PC-9 (cell line): ENCODE measurements at places on chromosomes 2 and 18.

- no peak for DNase-seq
Observed at GRCh38 chr2:195763866-195764265, 106.8 kb downstream of the SLC39A10 start.

GRCh38 chr18:23819001-23819400, 129.7 kb downstream of the LAMA3 start:
- DNase-seq: no peak

DNA sequence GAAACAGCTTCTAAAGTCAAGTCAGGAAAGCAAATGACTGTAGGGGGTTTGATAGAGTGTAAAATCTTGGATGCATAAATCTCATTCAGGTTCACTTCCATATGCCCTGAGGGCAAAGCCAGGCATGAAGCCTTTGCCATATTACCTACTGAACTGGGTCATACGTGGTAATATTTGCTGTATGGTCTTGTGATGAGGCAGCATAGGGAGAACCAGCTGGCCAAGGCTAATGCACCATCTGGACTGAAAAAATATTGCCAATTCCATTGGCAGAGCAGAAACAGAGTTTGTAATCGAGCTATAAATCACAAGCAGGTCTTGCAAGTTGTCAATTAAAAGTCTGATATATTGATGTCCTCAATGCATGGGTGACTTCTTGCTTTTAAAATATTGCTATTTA, 243.8 kb downstream of the ERBB4 start:
- no peak for DNase-seq

GRCh38 chr18:489244-490023, 11.1 kb downstream of the COLEC12 start:
- no peak for DNase-seq

DNA sequence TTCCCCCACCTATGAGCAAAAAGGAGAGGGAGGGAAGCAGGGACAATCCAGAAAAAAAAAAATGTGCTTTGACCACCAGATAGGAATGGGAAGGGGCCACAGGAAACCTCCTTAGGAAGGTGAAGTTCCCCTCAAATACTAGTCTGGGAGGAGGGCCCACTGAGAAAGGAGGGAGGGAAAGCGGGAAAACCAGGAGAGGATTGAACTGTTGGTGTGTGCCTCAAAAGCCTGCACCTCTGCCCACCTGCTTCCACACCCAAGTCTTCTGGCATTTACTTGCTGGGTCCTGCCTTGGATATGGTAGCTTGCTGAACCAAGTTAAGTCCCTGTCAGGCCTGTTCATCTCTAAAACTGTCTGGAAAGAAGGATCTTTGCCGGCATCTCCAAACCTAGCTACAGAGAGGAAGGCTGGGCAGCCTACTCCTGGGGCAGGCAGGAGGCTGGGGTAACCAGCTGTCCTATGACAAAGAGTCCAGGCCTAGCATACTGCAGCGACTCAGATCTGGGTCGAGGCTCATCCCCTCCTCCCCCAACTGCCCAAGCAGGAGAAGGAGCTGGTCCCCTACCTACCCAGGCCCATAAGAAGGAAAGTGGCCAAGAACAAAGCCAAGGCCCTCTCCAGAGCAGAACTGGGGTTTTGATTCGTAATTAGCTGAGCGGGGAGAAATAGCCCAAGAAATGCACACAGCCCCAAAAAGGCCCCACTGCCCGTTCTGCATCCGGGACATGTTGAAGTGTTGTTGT, 3.0 kb downstream of the EN1 start:
- no peak for DNase-seq

DNA sequence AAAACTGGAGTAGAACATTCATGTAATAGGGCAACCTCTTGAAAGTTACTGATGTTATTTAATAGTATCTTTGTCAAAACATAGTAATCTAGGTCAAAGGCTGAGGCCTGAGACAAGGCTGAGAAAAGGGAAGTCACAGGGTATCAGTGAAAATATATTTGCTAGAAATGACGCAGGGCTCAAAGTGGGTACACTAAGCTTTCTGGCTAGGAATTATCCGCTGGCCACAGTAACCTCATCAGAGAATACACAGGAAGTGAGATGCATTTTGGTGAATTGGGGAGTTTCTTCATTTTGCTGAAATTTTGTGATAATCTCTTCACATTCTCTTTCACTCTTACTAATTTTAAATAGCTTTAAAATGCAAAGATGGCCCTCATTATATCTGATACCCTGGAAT, 206.8 kb downstream of the OTX1 start:
- DNase-seq: no peak

GRCh38 chr2:110100480-110100879, 15.1 kb downstream of the MALL start:
- no peak for DNase-seq

- no peak for DNase-seq
Observed at GRCh38 chr2:26974352-26974751, 3.9 kb downstream of the MAPRE3 start.
